ENCODE measurements at places on chromosomes 4 and X.

DNA sequence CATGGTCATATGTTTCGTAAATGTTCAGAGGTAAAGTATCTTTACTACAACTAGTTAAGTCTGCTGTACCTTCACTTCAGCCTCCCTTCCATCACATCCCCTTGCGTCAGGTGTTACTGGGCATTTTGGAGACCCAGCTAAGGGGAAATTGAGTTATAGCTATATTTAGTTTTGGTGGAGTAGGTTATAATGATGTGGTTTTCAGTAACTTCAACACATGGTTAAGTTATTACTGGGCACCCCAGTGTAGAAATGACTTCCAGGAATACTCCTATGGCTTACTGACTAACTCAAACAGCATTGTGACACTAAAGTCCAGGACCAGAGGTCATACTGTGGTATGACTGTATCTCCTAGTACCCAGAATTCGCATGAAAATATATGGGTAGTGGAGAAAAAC is 23.4 kb upstream of the ACSL1 start:
- DNase-seq: no peak

GRCh38 chr4:181193131-181193930 is 1049.9 kb upstream of the TENM3 start:
- DNase-seq: no peak

- no peak for DNase-seq
These were observed 63.9 kb downstream of the PLS3 start for GRCh38 chrX:115624916-115625315.

- peak; percentile 13 for DNase-seq
These were observed 112.8 kb upstream of the LRPAP1 start for GRCh38 chr4:3644849-3645627.

GRCh38 chr4:186687265-186687664 is 36.4 kb downstream of the FAT1 start:
- DNase-seq: no peak

Measured in A549 (cell line).